ENCODE measurements at places on chromosomes 6 and 20.

GRCh38 chr6:1591926-1592325 lies 17.8 kb upstream of the FOXC1 start:
- no peak for DNase-seq

DNA sequence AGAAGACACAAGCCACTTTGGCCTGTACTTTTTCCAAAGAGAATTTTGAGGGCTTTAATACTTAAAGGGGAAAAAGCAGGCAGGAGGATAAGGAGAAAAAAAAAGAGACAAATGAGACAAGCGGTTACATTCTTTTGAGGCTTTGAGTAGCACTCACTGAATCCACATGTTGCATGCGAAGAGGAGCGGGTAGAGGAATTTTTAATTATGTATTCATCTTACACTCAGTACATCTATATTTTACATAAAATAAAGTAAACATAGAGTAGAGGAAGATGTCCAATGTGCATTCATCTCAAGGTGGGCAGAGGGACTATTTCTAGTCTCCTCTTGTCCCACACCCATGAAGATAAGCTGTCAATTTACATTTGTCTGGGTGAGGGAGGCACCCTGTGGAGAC lies 266.9 kb downstream of the CD109 start:
- DNase-seq, result no peak

DNA sequence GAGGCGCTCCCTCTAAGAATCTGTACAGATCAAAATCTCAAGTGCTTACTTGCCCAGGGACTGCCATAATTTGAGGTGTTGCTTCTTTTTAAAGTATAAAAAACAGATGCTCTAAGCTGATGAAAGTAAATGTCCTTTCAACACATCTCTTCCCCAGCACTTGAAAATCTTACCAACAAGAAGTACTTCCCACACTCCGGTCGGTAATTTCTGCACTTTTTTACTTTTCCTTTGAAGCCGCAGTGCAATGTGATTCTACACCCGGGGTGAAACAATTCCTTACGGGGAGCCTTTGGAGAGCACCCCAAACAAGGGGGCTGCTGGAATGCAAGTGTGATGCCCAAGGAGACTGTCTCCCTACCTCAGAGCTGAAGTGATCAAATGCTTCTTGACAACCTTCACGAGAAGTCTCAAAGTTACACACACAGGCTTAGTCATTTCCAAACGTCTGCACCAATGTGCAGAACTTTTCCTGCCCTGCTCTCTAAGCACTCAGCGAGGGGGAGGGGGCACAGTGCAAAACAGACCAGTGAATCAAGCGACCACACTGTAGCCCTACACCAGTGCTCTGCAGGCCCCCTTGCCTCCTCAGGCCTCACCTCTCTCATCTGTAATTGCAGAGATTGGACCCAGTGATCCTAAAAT lies 56.7 kb downstream of the ATXN1 start:
- DNase-seq, result no peak

DNA sequence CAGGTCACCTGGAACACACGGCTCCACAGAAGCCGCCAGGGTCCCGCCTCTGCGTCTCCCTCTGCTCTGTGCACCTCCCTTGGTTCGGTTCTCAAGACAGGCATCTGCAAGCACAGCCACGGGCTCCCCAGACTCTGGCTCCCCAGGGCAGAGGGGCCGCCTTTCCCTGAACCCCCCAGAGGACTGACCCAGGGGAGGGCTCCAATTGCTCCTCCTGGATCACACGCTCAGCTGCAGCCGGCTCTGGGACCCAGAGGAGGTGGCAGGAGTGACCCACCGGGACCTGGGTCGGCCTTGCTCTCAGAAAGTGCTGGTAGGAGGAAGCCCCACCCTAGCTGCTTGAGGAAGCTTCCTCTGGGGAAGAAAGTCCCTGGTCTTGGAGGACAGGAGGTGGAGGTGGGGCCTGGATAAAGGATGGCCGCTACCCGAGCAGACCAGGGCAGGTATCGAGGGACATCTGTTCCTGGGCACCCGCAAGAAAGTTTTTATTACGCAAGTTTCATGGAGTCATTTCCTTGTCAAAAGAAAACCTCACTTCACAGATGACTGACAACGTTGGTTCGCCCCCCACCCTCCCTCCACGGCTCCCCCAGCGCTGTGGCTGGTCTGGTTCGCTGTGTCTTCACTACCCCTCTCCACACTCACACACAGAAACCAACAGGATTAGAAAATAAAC lies 103.9 kb upstream of the AFDN start:
- DNase-seq, result no peak

DNA sequence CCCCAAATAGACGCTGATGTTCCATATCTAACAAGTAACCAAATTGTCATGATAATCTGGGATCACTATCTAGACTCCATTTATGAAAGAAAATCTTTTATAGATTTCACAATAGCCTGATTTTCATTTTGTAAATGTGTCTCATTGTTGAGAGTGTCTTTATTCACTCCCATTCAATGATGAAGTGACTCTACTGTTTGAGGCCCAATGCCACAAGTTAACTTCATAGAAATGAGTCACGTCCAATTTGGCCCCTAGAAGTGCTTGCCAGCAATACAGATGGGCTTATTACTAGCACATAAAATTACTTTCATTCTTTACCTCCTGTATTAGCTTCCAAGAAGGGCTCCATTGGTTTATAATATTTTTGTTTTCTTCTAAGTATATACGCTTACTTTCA lies 6.3 kb downstream of the IPCEF1 start:
- DNase-seq, result no peak

GRCh38 chr6:41713650-41714291 lies 21.6 kb downstream of the TFEB start:
- DNase-seq, result no peak

DNA sequence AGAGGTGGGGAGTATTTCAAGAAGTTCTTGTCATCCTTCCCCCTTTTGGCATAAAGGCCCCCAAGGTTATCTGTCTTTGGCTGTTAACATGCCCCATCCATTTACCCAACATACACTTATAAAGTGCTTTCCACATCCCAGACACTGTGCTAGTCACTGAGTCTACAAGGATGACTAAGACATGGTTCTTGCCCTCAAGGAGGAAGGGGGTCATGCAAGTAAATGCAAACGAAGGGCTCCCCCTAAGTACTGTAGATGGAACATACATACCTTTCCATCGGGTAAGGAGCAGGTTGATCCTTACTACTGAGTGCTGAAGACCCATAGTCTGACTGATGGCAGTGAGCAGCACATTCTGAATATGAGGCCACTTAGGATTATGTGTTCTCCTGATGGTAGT lies 38.3 kb downstream of the HECA start:
- no peak for DNase-seq

GRCh38 chr6:152135755-152136448 lies 328.4 kb downstream of the ESR1 start:
- no peak for DNase-seq

DNA sequence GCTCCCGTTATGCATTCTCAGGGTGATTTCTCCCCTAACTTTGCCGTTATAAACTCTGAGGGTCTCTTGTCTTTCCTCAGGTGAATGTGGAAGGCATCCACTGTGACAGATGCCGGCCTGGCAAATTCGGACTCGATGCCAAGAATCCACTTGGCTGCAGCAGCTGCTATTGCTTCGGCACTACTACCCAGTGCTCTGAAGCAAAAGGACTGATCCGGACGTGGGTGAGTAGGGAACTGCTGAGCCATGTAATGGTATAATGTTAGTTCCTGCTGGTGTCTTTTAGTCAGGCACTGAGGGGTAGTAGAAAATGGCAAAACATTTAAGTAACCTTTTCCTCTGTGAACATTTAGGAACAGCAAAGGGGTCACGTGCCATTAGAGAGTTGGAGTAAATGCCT lies 395.4 kb downstream of the ARHGAP18 start:
- no peak for DNase-seq

GRCh38 chr6:33132081-33132524 lies 56.3 kb downstream of the HLA-DPB1 start:
- no peak for DNase-seq

- no peak for DNase-seq
These were observed 34.1 kb upstream of the PDE10A start for GRCh38 chr6:165697171-165697570.

- peak; percentile 18 for DNase-seq
These were observed 3.3 kb downstream of the PLN start for GRCh38 chr6:118551063-118552053.

DNA sequence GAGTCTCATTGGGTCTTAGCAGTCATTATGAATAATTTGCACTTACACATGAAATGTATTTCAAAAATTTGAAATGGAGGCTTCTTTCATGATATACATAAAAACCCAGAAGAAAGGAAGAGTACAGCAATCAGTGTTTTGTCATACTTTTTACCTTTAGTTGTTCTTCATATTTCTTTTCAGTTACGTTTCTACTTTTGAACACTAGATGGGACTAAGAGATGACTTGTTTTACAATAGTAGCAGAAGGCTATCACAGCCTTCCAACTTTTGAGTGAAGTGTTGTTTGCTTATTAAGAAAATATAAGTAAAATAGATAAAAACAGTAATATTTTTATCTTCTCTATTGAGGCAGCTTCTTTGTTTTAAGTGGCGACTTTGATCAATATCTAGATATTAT lies 58.1 kb downstream of the L3MBTL3 start:
- peak; percentile 14 for DNase-seq

GRCh38 chr20:23235173-23236027 lies 115.2 kb upstream of the NXT1 start:
- peak; percentile 26 for DNase-seq

DNA sequence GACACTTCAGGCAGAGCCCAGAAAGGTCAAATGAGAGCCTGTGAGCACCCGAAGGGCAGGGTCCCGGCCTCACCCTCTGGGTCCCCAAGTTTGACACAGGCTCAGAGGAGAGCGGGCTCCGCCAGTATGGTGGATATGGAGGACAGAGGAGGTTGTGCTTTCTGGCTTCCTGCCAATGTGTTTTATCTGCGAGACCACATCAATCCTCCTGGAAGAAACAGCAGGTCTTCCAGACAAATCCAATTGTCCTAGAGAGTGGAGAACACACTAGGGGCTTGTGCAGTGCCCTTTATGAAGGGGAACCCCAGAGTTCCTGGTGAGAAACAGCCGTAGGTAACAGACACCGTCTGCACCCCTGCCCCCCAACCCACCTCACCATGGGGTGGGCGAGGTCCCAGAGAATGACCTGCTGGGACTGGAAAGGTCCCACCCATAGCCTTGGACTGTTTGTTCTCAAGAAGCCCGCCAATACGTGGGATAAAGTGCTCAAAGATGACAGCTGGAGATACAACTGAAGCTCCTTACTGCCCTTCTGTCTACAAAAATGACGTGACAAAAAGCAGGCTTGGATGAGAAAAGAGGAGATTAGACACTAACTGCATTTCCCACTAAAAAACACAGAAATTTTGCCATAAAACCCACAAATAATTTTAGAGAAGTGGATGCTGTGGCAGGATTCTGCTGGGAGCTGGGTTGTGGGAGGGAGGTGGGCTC lies 23.9 kb upstream of the SSTR4 start:
- DNase-seq, result no peak

- DNase-seq, result no peak
These were observed 144.7 kb downstream of the SCML4 start for GRCh38 chr6:107679457-107679856.

DNA sequence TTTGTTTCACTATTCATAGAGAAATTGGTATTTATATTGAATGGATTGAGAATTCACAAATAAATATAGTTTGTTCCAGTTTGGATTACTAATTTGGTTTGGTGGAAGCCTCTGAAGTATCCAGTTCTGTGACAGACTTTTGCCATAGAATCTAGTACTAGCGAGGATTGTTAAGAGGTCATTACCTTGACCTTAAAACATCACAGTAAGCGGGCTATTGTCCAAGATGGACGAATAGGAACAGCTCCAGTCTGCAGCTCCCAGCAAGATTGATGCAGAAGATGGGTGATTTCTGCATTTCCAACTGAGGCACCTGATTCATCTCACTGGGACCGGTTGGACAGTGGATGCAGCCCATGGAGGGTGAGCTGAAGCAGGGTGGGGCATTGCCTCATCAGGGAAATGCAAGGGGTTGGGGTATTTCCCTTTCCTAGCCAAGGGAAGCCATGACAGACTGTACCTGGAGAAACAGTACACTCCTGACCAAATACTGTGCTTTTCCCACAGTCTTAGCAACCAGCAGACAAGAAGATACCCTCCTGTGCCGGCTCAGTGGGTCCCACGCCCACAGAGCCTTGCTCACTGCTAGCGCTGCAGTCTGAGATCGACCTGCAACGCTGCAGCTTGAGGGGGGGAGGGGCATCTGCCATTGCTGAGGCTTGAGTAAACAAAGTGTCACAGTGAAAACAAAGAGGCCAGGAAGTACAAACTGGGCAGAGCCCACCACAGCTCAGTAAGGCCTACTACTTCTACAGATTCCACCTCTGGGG lies 66.4 kb upstream of the NEDD9 start:
- no peak for DNase-seq

DNA sequence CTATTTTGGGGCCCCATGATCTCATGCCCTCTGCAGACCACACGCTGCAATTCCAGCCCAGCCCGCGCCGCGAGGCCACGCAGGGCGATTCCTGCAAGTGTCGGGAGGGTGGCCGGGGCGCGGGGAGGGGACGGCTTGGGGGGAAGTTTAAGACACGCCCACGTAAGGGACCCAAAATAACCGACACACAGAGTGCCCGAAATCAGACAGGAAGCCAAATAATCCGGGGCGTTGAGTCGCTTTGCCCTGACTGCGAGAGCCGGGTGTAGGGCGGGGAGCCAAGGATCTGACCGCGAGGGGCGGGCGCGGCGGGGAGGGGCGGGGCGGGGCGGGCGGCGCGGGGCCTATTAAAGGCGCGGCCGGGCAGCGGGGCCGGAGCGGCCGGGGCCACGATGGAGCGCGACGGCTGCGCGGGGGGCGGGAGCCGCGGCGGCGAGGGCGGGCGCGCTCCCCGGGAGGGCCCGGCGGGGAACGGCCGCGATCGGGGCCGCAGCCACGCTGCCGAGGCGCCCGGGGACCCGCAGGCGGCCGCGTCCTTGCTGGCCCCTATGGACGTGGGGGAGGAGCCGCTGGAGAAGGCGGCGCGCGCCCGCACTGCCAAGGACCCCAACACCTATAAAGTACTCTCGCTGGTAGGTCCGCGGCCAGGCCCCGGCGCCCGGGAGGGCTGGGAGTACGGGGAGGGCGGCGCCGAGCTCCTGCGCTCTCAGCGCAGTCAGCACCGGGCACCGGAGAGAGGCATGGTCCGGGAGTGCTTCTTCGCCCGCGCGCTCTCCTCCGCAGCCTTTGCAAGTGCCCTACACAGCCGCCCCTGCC lies at the start of gene ENPP1:
TSS of gene ENPP1 (plus strand) at position 377 of the 816 bp plus-strand sequence. CDS start at position 393, 16 bp downstream.
- peak; percentile 40 for DNase-seq

DNA sequence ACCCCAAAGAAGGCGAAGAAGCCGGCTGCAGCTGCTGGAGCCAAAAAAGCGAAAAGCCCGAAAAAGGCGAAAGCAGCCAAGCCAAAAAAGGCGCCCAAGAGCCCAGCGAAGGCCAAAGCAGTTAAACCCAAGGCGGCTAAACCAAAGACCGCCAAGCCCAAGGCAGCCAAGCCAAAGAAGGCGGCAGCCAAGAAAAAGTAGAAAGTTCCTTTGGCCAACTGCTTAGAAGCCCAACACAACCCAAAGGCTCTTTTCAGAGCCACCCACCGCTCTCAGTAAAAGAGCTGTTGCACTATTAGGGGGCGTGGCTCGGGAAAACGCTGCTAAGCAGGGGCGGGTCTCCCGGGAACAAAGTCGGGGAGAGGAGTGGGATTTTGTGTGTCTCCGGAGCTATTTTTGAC lies 69.6 kb downstream of the HFE start:
- no peak for DNase-seq

GRCh38 chr20:17759449-17759848 lies 59.7 kb downstream of the BANF2 start:
- DNase-seq, result no peak
